ENCODE measurements at places on chromosomes 2 and 18.

- DNase-seq = no peak
Measured at GRCh38 chr18:62066102-62066818, 120.6 kb downstream of the PIGN start.

DNA sequence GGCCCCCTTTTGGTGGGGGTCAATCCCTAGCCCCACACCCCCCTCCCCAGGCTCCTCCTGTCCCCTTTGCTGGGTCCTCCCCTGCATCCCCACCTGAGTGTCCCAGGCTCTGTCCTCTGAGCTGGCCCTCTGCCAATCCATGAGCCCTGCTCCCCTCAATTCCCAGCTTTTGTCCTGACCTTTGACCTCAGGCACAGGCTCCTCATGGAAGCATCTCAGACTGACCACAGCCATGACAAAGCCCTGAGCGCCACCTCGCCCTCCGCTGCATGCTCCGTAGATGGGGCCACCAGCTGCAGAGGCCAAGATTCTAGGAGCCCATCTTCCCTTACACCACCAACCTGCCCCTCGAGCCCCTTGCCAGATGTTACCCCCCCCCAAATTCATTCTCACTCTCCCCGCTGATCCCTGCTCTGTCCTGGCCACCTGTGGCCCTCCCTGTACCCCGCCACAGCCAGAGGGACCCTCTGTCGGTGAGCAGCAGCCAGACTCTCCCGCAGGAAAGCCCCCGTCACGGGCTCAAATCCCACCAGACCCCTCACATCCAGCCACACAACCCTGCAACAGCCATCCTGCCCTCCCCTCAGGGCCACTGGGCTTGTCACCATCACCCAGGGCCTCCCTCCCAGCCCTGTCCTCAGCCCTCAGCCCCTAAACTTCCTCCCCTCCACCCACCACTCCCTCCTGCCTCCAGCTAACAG lies 206.0 kb downstream of the MGAT5 start:
- no peak for DNase-seq

- no peak for DNase-seq
Measured at GRCh38 chr2:124649001-124649400, 623.9 kb downstream of the CNTNAP5 start.

DNA sequence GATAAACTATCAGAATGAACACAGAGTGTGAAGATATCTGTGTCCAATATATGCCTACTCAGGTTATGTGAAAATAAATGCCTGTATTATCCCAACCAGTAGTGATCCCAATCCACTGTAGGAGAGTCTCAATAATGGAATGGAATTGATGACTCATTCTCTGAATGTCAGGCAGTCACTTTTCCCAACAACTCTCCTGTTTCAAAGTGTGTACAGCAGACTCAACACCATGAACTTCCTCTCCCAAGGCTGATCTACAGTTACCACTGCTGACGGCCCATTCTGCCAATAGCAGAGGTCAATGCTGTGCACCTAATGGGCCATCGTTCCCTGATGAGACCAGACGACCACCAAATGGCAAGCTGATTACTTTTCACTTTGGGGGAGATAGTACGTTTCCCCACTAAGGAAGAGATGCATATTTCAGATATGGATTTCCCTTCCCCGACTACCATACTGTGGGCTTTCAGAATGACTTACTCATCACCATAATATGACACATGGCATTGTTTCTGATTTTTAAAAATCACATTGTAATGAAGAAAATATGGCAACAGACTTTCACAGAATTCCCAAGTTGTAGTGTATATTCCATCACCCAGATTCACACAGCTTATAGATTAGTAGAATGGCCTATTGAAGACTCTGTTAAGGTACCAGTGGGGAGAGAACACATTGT lies 601.7 kb upstream of the VRK2 start:
- no peak for DNase-seq

- DNase-seq = peak; percentile 52
Measured at GRCh38 chr2:1736997-1737480, 7.3 kb downstream of the PXDN start.

- DNase-seq = peak; percentile 60
Measured at GRCh38 chr2:112583497-112584133, 794 bp upstream of the CHCHD5 start.

DNA sequence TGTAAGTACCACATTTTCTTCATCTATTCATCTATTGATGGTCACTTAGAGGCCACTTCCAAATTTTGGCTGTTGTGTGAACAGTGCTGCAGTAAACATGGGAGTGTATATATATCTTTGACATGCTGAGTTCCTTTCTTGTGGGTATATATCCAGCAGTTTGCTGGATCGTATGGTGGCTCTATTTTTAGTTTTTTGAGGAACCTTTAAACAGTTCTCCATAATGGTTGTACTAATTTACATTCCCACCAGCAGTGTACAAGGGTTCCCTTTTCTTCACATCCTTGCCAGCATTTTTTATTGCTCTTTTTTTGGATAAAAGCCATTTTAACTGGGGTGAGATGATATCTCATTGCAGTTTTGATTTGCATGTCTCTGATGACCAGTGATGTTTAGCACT lies 7.3 kb upstream of the ATP5MC3 start:
- DNase-seq = no peak

DNA sequence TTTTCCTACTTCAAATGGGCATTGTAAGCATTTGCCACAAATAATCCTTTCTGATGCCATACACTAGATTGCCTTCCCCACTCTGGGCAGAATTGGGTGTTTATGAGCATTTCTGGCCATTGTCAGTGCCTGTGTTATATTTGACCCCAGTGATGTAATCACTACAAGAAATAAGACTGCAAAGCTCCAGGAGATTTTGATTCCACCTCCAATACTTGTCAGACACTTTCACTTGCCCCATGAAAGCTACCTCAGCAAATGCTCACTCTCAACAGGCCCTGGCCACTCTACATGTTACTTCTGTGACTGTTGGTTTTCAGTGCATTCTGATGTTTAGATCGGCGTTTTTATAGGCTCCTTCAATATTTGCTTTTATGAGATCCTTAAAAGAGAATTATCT lies 135.1 kb downstream of the GFPT1 start:
- DNase-seq = no peak

- no peak for DNase-seq
Measured at GRCh38 chr2:201931475-201931874, 102.2 kb upstream of the FZD7 start.

GRCh38 chr2:96623116-96623515 lies 15.0 kb downstream of the KANSL3 start:
- no peak for DNase-seq

- no peak for DNase-seq
Measured at GRCh38 chr2:204255526-204255925, 289.7 kb upstream of the PARD3B start.

- no peak for DNase-seq
Measured at GRCh38 chr18:77032181-77032701, 100.3 kb downstream of the MBP start.

DNA sequence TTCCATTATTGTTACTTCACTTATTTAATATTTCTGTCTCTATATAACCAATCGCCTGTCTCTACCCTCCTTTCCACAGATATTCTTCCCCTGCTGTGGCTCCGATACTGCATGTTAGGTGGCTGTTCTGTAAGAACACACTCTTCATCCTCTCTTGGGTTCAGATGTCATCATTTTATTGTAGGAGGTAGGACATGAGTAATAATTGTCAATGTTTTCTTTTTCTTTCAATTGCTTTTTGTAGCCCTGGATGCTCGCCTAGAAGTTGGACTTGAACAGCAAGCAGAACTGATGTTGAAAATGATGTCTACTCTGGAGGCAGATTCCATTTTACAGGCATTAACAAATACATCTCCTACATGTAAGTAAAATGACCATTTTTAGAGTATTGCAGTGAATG lies 128.6 kb downstream of the BIRC6 start:
- DNase-seq = no peak

DNA sequence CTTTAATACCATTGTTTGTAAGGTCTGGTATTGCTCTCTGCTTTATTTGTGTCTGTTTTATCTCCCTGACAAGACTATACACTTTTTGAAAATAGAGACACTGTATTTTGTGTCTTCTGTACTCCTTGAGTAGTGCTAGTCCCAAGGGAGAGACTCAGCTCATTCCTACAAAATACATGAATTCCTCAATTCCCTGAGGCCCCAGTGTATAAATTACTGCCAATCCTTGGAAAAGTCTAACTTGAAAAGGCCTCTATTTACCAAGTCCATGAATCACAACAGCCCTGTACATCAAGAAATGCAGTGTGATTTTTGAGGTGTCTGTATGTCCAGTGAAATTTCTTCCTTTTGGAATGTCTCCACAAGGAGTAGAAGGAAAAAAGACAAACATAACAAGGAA lies 34.9 kb upstream of the NEDD4L start:
- no peak for DNase-seq

All from SK-N-DZ (cell line).